Fibroblast of mammary gland (primary cell): ENCODE measurements at places on chromosomes 16 and 17.

- peak; percentile 58 for DNase-seq
These were observed 9.0 kb downstream of the SLC5A10 start for GRCh38 chr17:18960803-18961511.

DNA sequence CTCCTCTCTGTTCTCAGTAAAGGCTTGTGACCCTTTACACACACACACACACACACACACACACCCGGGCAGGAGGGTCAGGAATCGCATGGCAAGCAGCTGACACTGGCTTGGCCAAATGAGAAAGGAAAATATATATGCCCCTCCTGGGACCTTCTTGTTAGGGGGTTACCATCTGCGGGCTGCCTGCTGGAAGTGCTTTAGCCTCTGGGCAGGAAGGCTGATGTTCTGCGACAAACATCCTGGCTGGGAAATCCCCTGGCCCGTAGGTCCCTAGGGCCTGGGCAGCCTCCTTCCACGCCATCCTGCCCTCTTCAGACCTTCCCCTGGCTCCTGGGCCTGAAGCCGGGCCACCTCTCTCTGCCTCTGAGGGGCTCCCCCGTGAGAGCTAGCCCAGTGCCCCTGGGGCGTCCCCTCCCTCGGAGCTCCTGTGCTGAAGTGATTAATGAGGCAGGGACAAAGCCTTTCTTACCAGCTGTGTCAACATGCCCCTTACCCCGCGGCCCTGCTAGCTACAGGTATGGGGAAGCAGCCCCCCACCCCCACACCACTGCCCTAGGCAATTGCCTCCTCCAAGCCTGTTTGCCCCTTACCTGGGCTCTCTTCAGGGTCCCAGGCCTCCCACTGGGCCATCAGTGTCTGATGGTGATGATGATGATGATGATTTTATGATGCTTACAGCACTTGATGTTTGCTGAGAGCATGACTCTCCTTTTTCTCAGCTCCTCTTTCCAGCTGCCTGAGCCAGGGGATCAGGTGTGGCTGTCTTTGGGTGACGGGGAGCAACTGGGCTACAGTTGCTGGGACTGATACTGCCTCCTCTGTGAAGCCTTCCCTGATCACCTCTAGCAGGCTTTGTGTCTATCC lies 32.8 kb upstream of the ETV4 start:
- peak; percentile 36 for DNase-seq

GRCh38 chr17:39009581-39010001 lies 42.4 kb upstream of the FBXO47 start:
- no peak for DNase-seq

GRCh38 chr17:9236286-9237052 lies 215.2 kb downstream of the NTN1 start:
- no peak for DNase-seq

DNA sequence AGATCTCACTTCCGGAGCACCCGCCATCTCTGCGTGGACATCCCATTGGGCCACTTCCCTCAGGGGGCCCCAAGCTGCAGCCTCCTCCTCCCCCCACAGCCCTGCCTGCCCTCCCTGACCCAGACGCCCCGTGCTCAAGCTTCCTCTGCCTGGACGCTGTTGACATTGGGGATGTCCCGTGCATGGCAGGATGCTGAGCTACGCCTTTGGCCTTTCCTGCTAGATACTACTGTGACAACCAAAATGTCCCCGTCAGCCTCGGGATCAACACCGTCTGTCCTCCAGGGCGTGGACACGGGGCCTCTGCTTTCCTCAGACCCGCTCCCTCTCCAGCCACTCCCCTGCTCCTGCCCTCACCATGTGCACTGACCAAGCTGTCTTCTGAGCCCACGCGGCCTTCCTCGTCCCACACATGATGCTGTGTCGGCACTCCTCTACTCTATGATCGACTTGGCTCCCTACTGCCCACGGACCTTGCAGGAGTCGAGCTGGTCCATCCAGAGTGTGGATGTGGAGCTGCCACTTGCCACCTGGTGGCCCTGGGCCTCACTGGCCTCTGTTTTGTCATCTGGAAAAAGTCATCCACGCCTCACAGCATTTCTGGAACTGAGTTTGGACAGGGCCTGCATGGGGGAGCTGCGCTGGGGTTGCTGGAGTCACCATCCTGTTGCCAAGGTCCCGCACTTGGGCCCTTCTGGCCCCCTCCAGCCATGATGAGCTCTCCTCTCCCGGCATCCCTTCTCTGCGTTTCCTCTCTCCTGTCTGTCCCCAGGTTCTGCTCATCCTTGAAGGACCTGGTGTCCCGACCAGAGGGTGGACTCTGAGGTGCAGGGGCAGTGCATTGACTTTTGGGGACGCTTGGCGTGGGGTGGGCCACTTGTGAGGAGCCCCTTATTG lies 221.7 kb upstream of the CIBAR2 start:
- no peak for DNase-seq

DNA sequence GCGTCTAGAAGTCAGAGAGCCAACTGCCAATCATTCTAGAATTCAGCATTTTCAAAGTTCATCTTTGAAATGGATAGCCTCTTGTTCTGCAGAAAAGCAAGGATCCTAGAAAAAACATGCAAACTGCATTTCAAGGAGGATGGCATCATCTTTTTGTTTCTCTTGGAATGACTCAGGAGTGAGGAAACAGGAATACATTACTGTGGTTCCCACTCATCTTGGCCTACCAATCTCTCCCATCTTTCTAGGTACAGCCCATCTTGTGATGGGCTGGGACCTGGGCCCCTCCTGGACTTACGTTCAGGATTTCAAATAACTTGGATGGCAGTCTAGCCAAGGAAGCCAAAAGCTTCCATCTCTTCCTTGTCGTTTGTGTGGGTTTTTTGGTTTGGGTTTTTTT lies 363.4 kb downstream of the CDH13 start:
- DNase-seq, result peak; percentile 57

GRCh38 chr17:58666858-58667267 lies 25.0 kb downstream of the TEX14 start:
- DNase-seq, result peak; percentile 79

GRCh38 chr17:33889040-33889439 lies 366.0 kb upstream of the CCL2 start:
- DNase-seq, result no peak

GRCh38 chr17:35973333-35974260 lies 7.7 kb downstream of the CCL16 start:
- DNase-seq, result no peak

GRCh38 chr16:52411011-52411410 lies 135.9 kb downstream of the TOX3 start:
- no peak for DNase-seq

GRCh38 chr17:36911001-36911400 lies 26.3 kb upstream of the LHX1 start:
- no peak for DNase-seq
